ENCODE measurements at places on chromosomes 6 and 20.

GRCh38 chr6:5167501-5167900 is 82.4 kb downstream of the PPP1R3G start:
- DNase-seq, result no peak

DNA sequence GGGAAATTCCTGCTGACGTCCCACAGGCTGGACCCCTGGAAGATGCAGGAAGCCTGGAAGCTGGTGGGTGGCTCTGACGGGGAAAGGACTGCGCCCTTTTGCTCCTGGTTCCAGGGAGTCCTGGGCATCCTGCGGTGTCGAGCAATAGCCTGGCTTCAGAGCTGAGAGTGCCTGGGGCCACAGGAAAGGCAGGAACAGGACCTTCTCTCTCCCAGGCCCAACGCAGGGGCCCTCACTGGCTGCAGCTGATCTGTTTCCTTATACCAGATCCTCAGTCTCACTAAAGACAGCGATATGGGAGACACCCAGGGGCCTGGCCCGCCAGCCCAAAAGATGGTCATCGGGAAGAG is 1.4 kb downstream of the B3GALT4 start:
- DNase-seq, result no peak

DNA sequence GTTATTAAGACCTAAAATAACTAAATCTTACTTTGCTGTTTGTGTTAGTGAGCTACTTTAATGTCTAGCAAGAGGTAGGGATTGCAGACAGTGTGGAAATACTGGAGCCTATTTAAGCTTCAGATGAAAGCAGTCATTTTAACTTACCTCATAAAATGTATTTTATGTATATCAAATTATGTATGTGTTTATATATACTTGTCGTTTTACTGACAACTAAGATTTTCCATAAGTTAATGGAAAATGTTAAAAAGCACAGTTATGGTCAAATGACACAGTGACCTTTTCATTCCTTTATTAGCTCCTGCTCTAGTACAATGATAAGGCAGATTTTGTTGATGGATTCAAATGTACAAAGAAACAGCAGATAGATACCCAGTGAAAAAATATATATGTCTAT is 34.6 kb downstream of the QKI start:
- no peak for DNase-seq

GRCh38 chr6:1659816-1660215 is 50.1 kb downstream of the FOXC1 start:
- DNase-seq, result no peak

DNA sequence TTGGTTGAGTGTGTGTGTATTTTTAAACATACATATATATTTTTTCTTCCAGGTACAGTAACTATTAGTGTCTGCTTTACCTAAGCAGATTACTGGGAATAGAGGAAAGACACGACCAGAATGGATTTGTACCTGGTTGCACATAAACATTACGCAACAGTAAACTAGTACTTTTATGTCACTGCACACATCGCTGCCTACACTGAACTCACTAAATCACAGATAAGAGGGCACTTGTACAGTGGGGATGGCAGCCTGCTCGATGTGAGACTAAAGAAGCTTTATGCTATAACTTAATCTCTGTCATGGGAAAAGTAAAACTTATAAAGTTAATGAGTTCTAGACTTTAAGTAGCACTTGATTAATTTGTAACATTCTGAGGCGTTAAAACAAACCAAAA is 89.5 kb upstream of the SIM1 start:
- no peak for DNase-seq

- DNase-seq, result no peak
These were observed 353.4 kb downstream of the PTPRT start for GRCh38 chr20:42836339-42836738.

DNA sequence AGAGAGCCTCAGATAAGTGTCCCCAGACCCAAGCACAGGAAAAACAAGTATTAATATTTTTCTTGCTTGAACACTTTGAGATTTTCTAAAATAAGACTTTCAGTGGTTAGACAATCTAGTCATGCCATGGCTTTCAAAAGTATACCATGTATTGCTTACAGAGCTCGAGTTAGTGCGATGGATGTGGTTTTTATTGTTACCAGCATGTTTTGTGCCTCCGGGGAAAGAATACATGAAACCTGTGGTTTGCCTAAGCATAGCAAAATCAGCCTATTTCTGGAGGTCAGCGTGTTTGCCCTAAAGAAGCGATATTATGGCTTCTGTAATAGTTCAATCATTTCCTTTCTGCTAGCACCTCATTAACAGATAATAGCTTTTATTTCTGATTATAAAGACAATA is 21.6 kb downstream of the RIN2 start:
- no peak for DNase-seq

DNA sequence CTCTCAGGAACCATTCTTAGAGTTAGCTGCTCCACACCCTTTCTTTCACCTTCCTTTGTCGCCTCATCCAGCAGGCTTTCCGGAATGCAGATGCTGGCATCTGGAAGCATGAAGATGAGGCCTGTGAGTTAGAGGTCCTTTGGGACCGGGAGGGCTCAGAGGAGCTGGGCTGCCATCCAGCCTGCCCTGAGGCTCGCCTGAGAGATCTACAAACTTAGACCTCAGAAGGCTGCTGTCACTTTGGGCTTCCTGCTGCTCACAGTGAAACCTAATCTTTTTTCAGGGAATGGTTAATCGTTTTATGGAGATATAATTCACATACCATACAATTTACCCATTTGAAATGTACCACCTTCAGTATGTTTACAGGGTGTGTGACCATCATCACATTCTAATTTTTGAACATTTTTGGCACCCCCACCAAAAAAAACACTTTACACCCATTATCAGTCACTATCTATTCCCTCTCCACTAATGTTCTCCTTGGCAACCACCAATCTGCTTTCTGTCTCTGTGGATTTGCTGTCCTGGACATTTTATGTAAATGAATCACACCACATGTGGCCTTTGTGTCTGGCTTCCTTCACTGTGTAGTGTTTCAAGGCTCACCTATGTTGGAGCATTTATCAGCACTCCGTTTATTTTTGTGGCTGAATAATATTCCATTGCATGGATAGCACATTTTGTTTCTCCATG is 20.0 kb upstream of the MPC1 start:
- peak; percentile 69 for DNase-seq

- no peak for DNase-seq
These were observed 20.6 kb upstream of the SLC9A8 start for GRCh38 chr20:49792006-49792405.

DNA sequence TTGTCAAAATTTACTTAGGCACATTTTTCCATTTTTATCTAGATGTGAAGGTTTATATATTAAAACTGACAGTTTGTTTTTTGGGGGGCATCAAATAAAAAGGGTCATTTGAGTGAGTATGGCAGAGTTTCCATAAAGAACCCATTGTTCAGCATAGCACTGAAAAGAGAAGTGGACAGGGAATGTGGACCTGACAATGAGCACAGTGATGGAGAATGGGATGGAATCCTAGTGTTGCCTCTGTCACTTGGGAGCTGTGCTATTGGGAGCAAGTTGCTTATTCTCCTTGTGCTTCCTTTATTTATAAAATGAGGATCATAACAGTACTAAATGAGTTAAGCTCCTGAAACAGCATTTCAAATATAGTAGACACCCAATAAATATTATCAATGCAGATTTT is 130.7 kb upstream of the SIM1 start:
- DNase-seq, result no peak

DNA sequence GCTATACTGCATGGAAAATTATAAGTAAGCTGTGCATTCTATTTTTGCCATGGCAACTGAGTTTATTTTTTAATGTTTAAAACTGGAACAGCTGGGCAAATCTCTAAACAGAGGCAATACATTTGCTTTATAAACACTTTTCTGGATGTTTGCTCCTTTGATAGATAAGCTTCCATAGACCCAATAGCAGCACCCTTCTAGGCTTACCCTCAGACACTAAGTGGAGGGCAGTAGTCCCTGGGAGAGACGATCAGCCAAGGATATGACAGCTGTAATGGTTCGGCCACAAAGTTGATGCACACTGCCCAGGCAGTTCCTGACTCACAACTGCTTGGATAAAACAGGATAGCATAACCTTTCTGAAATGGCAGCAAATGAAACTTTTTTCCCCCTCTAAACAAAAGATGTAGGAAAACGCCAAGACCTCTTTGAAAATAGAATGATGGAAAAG is 8.5 kb upstream of the MRPS10 start:
- peak; percentile 43 for DNase-seq

DNA sequence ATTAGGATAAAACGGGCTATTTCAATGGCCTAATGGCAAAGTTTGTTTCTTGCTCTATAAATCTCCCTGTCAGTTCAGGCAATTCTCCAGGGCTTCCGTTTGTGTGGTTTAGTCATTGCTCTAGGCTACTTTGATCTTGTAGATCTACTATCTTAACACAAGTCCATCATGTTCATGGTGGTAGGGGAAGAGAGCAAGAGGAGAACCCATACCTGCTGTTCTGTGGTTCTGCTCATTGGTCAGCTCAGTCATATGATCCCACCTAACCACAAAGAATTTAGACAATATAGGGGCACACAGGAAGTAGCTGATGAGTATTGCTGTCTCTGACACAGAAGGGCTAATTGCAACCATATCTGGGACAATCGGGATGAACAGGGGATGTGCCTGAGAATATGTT is 4.9 kb upstream of the DEK start:
- peak; percentile 83 for DNase-seq

DNA sequence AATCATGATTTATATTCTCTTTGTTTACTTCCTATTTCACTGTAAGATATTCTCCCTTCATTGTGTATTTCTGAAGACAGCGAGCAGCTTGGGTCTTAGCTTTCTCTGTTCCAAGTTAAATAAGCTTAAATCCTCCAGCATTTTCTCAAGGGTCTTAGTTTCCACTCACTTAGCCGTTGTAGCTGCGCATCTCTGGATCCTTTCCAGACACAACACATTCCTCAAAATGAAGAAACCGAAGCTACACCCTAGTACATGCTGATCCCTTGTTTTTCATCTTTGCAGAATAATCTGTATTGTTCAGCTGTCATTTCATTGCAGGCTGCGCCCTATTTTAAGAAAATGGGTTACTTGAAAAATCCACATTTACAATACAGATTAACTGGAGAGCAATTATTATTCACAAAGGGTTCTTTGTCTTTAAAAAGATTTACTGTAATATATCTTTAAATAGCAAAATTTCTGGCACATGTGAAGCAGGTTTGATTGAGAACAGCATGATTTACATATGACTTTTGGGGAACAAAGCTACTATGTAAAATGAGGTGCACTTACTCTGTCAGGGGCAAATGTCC is 375.8 kb downstream of the QKI start:
- DNase-seq, result peak; percentile 64

DNA sequence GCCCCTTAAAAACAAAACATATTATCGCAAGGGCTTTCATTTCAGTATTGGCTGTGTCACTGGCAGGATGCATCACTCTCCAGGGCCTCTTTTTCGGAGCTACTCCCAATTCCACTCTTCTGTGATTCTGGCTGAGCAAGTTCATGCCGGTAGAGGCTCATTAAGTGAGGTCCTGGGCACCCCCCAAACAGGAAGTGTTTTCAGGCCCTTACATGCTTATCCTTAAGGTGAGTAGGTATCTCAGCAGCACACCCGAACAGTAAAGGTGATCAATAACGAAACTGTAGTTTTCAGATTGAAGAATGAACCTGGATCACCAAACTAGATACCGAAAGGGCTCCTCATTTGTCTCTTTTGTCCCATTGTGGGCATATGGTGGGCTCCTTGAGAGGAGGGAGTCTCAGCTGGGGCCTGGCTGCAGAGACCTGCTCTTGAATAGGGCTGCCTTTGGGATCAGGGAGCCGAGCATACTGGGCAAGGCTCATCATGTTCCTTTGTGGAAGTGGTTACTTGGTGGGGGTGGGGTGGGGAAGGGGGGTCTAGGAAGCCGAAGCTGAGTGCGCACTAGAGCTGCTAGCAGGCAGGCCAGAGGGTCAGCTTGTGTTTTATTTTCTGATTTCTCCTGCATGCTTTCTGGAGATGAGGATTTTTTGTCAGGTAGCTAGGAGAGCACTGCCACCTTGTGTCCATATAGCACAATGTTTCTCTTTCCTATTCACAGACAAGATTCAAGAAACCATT is 65.2 kb downstream of the CDS2 start:
- DNase-seq, result peak; percentile 66

- no peak for DNase-seq
These were observed 224.6 kb upstream of the FOXQ1 start for GRCh38 chr6:1087154-1087843.

DNA sequence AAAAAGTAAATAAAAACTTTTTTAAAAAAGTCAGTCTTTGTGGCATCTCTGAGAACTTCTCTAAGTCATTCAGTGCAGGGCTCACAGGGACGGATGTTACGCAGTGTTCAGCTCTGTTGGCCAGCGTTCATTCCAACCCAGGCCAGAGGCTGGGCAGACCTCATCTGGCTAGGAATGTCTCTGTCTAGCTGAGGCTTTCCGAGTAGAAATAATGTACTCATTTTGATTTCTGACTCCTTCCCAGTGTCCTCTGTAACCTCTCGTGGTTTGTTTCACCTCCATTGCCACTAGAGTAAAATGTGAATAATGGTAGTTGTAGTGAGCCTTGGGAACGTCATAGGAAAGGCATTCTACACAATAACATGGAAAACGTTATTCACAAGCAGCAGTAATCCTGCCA is 135.1 kb downstream of the TMEM242 start:
- peak; percentile 40 for DNase-seq

- DNase-seq, result no peak
These were observed 2.7 kb downstream of the DEFB112 start for GRCh38 chr6:50047026-50047425.

- DNase-seq, result no peak
These were observed 40.8 kb upstream of the TMEM244 start for GRCh38 chr6:129901910-129902309.

DNA sequence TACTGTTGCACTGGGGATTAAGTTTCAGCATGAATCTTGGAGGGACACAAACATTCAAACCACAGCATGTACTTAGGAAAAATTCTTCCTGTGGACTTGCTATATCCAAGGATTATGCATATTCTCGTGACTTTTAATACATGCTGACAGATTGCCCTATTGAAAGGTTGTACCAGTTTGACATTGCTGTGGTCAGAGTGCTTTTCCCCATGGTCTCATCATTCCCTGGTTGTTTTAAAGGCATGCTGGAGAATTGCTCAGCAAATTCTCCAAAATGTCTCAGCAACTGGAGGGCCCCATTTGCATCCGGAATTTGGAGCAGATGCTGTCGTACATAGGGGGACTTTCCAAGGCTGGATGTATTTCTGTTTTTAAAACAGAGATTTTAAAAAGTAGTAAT is 7.4 kb downstream of the HECA start:
- DNase-seq, result no peak

GRCh38 chr6:107185391-107185970 is 70.2 kb upstream of the BEND3 start:
- peak; percentile 6 for DNase-seq

- DNase-seq, result no peak
These were observed 21.6 kb downstream of the TFEB start for GRCh38 chr6:41713650-41714291.

GRCh38 chr6:36247693-36248092 is 22.2 kb upstream of the PNPLA1 start:
- DNase-seq, result peak; percentile 37

DNA sequence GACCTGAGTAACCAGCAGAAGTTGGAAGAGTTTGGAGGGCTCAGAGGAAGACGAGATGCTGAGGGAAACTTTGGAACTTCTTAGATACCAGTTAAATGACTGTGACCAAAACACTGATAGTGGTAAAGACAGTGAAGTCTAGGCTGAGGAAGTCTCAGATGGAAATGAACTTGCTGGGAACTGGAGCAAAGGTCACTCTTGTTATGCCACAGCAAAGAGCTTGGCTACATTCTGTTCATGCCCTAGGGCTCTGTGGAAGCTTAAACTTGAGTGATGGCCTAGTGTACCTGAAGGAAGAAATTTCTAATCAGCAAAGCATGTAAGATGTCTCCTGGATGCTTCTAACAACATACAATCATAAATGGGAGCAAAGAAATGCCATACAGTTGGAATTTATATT is 24.7 kb downstream of the WDR27 start:
- no peak for DNase-seq

- DNase-seq, result no peak
These were observed 28.6 kb downstream of the CST8 start for GRCh38 chr20:23519556-23519955.
